Aorta (tissue), 5 donors: ENCODE measurements at places on chromosomes 4 and X.
A peak's percentile ranks its signal among the peaks of the same experiment; 100 is the strongest.

DNA sequence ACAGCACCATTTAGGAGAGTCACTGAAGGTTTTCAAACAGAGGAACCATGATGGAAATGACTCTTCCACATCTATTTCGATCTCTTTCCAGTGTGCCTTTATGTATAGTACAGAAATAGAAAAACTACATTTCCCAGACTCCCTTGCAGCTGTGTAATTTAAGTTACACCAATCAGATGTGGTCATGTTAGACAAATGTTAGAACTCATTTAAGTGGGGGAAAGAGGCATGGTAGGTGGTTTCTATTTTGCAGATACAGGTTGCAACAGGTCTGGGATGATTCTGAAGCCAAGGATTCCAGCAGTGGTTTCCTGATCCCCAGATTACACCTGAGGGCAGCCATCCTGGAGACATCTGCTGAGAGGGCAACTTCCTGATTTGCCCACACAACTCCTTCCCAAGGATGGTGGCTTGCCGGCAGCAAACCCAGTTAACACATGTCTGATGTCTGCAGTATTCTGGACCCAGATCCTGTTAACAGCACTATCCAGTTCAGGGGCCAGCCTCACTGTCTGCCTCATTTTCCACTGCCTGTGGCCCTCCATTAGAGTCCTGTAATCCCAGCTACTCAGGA is 38.7 kb upstream of the PDK3 start:
- no peak for DNase-seq

DNA sequence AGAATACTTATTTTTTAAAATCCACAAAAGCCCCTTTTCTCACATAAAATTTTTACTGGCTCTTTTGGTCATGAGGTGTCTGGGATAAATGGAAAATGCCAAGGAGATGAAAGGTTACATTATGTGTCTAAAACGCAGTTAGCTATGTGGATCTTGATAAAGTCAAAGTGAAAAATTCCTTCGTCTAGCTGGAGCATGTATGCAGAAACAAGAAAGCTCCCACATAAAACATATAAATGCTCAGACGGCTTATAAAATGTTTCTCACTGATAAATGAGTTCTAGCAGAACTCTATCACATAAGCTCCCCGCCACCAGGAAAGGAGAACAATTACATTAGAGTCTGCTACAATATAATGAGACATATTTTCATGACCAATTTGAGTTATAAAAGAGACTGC is 83.8 kb downstream of the TBC1D9 start:
- DNase-seq, result no peak

- DNase-seq, result no peak
Measured at GRCh38 chrX:41043674-41044345, 41.4 kb upstream of the USP9X start.

- no peak for DNase-seq
Measured at GRCh38 chr4:36551697-36552214, 270.3 kb downstream of the DTHD1 start.

- no peak for DNase-seq
Measured at GRCh38 chr4:122046255-122046654, 94.4 kb upstream of the TRPC3 start.

DNA sequence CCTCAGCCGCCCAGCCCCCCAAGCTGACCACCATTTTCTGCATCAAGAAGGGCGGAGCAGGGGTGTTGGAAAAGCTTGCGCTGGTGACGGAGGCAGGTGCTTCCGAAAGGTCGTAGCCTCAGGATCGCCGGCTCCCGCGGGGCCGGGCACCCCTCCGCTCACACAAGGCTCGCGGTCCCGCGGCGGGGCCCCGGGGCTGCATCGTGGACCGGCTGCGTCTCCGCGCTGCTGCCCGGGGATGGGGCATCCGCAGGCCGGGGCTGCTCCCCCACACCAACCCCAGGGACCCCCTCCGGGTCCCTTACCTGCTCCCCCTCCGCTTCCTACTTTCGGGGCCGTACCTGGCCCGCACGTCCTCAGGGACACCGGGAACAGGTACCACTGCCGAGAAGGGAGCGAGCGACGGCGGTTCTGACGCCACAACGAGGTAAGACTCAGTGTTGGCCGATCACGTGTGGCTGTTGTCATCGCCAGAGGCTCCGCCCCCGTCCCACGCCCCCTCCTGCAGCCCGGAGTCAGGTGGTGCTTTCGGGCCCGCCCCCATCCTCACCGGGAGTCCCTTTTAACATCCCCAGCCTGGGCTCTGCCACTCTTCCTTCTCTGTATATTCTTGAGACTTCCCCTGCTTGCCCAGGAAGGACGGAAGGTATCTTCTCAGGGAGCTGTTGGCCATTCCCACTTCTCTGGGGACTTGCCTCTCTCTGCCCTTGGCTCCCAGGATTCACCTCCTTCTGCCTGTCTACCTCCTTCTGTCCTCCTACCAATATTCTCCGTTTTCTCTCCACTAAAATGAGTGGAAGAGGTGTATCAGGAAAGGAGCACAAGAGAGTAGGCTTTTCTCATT is at the start of gene BEX2:
Gene BEX2 (minus strand): TSS at position 436 of the 844 bp plus-strand sequence. CDS start 1,014 bp downstream, outside the sequence.
- peak; percentile 67 for DNase-seq

DNA sequence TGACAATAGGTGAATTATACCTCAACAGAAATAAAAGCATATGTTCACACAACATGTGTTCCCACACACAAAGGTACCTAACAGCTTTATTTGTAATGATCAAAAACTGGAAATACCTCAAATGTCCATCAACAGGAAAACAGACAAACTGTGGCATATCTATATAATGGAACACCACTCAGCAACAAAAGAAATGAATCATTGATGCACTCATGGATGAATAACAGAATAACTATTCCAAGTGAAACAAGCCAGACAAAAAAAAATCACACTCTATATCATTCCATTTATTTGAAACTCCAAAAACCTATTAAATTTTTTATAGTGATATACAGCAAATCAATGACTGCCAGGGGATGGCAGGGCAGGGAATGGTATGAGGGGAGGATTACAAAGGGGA is 148.1 kb downstream of the PLS3 start:
- DNase-seq, result no peak

- DNase-seq, result no peak
Measured at GRCh38 chrX:48772602-48773001, 11.1 kb downstream of the GLOD5 start.

DNA sequence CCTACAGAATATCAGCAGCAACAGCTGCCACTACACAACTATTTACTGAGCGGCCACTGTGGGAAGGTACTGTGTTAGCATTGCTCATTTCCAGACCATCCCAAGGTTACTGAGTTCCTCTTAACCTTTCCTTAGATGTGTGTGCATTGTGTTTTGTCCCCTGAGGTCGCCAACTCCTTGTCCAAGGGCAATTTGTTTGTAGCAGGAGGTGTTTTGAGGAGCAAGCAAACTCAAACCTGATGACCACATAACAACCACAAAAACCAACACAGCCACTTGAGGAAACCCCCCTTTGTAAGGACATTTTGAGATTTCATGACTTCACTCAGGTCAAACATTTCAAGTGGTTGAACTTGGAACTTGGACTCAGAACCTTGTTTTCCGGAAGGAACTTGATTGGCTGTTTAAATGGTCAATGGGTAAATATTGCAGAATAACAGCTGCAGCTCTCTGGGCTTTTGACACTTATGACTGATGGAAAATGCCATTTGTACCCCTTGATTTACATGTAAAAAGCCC is 122.3 kb downstream of the MID1IP1 start:
- DNase-seq, result no peak

GRCh38 chr4:148021686-148022085 is 289.8 kb downstream of the ARHGAP10 start:
- no peak for DNase-seq

GRCh38 chr4:100566396-100566795 is 48.6 kb upstream of the EMCN start:
- no peak for DNase-seq

DNA sequence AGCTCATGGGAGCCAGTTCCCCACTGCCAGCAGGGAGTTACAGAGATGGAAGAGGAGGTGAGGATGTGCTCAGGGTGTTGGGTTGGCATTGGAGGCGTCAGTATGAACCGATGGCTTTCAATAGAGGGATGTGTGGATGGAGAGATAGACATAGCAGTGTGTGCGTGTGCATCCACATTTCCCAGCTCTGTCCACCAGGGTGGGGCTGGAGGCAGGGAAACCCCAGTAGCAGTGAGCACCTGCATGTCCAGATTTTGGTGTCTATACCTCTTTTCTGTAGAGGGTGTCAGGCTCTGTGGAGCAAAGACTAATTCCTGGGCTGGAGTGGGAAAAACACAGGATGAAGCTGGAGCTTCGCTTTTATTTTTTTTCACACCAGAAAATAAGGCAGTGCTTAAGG is 37.2 kb upstream of the HGFAC start:
- DNase-seq, result no peak

DNA sequence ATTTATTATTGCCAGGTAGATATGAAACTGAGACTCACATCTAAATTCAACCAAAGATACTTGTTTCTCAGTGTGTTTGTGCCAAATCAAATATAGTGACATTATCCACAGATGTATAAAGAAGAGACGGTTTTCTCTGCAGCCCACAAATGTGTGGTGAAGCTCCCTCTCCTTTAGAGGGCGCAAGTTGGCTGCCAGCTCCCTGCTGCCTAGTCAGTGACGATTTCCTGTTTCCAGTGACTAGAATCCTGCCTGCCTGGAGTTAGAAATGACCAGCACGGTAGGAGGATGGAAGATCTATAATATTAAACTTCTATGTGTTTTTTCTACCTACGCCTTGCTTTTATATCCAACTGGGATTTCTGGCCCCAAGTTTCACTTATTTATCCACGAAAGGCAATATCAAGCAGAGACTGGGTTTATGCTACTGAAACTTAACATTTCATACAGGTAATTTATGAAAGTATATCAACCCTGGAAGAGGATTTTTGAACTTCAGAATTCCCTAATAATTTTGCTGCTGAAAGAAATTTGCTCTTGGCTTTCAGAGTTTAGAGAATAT is 1793.7 kb upstream of the TENM3 start:
- no peak for DNase-seq

DNA sequence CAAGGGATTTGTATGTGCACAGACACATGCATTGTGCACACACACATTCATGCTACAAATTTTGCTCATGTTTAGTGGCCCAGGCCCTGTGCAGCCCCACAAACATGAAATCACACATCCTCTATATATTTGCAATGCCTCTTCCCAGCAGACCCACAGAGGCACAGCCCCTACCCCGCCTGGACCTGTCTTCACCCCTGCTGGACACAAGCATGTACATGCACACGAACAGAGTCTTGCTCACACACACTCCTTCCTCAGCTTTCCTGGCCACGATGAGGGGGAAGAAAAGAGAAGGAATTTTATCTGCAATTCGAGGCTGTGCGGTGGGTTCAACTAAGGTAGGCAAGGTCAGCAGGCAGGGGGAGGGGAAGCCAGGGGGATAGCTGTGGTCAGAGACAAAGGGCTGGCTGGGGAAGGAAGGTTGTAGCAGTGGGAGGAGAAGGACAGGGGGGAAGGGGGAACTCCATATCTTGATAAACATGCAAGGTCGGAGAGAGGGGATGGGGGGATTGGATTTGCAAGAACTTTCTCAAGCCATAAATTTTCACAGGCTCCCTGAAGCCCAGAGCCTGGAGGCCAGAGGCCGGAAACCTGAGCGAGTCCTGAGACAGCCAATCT is 156.4 kb downstream of the EFNB1 start:
- DNase-seq, result no peak

GRCh38 chr4:6763330-6763851 is 19.1 kb upstream of the KIAA0232 start:
- no peak for DNase-seq

- peak; percentile 89 for DNase-seq
Measured at GRCh38 chrX:49053223-49054072, 5.4 kb upstream of the CCDC120 start.

GRCh38 chr4:12729384-12729783 is 754.8 kb downstream of the RAB28 start:
- DNase-seq, result no peak

GRCh38 chr4:137626942-137627738 is 94.8 kb upstream of the PCDH18 start:
- DNase-seq, result no peak

DNA sequence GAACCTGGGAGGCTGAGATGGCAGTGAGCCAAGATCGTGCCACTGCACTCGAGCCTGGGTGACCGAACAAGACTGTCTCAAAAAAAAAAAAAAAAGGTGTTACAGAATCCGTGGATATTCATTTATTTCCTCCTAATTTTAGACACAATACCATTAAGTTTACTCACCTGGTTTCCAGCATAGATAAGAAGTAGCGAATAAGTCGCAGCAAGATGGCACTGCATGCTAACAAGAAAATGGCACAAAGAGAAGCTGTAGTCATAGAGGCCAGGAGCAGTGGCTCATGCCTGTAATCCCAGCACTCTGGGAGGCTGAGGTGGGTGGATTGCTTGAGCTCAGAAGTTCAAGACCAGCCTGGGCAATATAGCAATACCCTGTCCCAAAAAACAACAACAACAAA is 17.0 kb upstream of the MOB1B start:
- DNase-seq, result no peak

DNA sequence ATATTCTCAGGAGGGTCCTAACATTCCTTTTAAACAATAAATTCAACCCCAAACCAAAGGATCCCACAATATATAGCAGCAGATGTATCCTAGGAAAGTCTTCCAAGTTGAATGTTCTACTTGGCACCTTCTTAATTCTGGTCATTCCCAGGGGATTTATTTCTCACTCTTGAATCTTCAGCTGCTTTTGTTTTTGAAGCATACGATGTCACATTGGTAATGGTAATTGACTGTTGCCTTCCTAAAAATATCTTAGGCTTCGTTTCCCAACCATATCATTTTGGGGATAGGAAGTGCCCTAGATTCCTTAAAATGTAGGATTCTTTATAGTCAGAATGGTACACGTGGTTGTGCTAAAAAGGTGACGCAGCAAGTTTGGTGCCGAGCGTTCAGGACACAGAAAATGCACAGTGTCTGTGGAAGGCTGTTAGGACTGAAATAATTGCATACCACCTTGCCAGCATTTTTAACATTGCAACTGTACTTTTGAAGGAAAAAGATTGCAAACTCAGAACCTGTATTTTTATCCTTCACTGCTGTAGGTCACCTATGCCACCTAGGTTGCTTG is 8.1 kb downstream of the SNX25 start:
- DNase-seq, result no peak
